CD4-positive, alpha-beta memory T cell (primary cell): ENCODE measurements at places on chromosomes 1 and 21. TPM values are rescaled to one million over a fixed set of nuclear protein-coding genes. Genes with fewer than 3 reads are reported as not detected.
A peak's percentile ranks its signal among the peaks of the same experiment; 100 is the strongest.

Gene NSL1
- total RNA-seq = 38.0 TPM

DNA sequence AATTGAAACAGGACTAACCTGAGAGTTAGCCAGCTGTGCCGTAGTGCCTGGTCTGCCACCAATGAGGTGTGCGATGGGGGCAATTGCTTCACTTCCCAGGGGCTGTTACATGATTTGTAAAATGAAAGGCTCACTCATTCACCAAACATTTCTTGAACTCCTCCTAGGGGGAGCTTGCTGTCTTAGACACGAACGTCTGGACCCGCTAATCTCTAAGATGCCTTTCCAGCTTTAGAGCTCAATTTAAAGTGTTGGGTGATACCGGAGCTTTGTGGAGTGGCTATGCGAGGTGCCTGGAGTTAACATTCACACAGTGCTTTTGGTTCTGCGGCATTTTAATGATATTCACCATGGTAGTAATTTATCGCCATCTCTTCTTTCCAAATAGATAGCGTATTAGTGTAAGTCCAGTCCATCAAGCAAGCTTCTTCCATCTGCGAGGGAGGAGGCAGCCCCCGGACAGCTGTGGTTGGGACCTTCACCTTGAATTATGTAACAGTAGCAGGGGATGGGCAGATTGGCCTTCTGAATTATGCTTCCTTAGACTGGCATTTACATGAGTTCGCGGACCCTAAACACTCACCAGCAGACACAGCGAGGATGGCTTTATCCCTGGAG, 179.9 kb downstream of the ADSS2 start:
- no peak overlapping the region for H3K27ac ChIP-seq
- no peaks in the 10 kb centered on the region for H3K36me3 ChIP-seq
- no peak for DNase-seq
- H3K4me1 ChIP-seq = no peaks in the 10 kb centered on the region
- no peaks in the 10 kb centered on the region for H3K27me3 ChIP-seq

GRCh38 chr1:171017426-171017825, 73.3 kb upstream of the FMO3 start:
- DNase-seq = no peak
- H3K36me3 ChIP-seq = no peaks in the 10 kb centered on the region
- no peak overlapping the region for H3K27ac ChIP-seq

- no peaks in the 10 kb centered on the region for H3K27me3 ChIP-seq
- H3K36me3 ChIP-seq = no peaks in the 10 kb centered on the region
- H3K27ac ChIP-seq = no peak overlapping the region
- no peak for DNase-seq
These were observed 28.4 kb downstream of the FCRL5 start for GRCh38 chr1:157523774-157524493.

- peaks cover 3% of the 10 kb centered on the region for H3K27me3 ChIP-seq
- no peaks in the 10 kb centered on the region for H3K36me3 ChIP-seq
- H3K27ac ChIP-seq = no peak overlapping the region
- H3K4me3 ChIP-seq = no peak overlapping the region
- DNase-seq = no peak
- H3K4me1 ChIP-seq = no peaks in the 10 kb centered on the region
These were observed 16.5 kb downstream of the SPOCD1 start for GRCh38 chr1:31799196-31799894.

- no peak for DNase-seq
- no peaks in the 10 kb centered on the region for H3K27me3 ChIP-seq
- H3K36me3 ChIP-seq = no peaks in the 10 kb centered on the region
These were observed 38.8 kb upstream of the SRSF10 start for GRCh38 chr1:24018611-24019580.

Gene C4BPA
- not detected for total RNA-seq

Gene TNFRSF9
- total RNA-seq = 0.15 TPM

- no peak overlapping the region for H3K27ac ChIP-seq
- peaks cover 60% of the 10 kb centered on the region for H3K36me3 ChIP-seq
- no peaks in the 10 kb centered on the region for H3K4me1 ChIP-seq
These were observed 12.3 kb upstream of the SLC25A34 start for GRCh38 chr1:15723631-15724246.

DNA sequence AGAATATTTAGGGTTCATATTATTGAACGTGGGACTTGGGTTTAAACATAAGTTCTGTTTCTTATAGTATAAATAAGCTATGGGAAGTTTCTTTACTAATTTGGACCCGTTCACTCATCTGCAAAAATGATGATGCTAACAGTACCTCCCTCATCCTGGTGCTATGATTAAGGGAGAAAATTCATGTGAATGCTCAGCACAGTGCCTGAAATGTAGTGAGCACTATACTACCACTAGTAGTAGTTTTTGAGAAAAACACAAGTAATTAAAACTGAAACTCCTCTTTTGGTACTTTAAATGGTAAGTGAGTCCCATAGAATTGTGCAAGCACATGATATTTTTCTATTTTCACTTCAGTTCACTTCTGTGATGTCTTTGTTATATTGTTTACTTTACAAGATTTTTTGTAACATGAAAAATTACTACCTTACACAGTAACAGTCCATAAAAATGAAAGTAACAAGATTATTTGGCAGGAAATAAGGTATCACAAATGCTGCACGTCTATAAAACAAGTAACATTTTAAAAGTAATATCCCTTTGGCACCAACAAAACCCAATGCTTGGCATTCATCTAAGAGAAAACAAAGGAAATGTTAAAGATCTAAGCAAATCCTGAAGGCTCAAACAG, 11.3 kb upstream of the PTPRC start:
- H3K36me3 ChIP-seq = no peaks in the 10 kb centered on the region
- H3K4me3 ChIP-seq = peak overlapping the region; percentile 26
- H3K27me3 ChIP-seq = no peaks in the 10 kb centered on the region
- DNase-seq = no peak
- H3K4me1 ChIP-seq = peaks cover 100% of the 10 kb centered on the region
